Left ventricle myocardium inferior (tissue), 1 donor: ENCODE measurements at places on chromosomes 2 and 18.
A peak's percentile ranks its signal among the peaks of the same experiment; 100 is the strongest.

GRCh38 chr2:42939411-42940206 lies 147.2 kb upstream of the HAAO start:
- no peak for DNase-seq

GRCh38 chr2:217980036-217980435 lies 22.8 kb downstream of the TNS1 start:
- no peak for DNase-seq

DNA sequence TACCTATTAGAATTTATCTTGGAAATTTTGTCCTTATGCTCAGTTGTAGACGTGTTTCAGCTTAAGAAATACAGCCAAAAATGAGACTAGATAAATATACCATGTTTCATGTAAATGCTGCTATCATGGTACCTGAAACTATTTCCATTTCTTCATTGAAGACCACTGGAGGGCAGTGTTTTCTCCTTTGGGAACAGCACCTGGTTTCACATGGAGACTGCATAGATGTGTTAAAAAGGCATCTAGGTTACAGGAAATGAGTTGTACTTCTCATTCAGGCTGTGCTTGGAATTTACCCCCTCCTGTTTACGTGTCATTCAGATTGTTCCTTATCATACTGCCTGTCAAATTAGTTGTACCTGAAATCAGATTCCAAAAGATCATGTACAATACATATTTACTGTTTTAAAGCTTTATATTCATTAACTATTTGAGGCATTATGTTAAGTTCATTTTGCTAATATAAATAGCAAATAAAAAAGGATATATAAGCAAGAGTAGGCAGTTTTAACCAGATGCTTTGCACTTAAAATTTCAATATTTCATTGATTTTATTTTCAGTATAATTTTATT lies 57.3 kb upstream of the PSMD14 start:
- DNase-seq = no peak

GRCh38 chr2:100592226-100592625 lies 29.4 kb downstream of the PDCL3 start:
- no peak for DNase-seq

- no peak for DNase-seq
Observed at GRCh38 chr18:2049986-2050385, 521.3 kb downstream of the METTL4 start.

DNA sequence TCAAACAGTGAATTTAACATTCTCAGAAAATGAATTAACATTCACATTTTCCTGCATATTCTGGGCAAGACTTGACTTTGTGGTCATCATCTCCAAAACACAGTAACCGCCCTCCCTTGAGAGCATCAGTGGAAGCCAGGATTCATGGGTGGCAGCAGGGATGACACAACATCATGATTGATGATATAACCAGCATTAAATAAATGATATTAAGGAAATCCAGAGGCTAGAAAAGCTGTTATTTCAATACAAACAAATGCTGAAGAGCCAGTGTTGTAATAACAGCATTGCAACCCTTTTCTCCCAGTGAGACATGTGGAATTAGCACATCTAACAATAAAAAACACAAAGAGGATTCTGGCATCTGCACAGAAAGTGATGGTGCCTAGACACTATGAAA lies 41.1 kb downstream of the CDC42EP3 start:
- no peak for DNase-seq

DNA sequence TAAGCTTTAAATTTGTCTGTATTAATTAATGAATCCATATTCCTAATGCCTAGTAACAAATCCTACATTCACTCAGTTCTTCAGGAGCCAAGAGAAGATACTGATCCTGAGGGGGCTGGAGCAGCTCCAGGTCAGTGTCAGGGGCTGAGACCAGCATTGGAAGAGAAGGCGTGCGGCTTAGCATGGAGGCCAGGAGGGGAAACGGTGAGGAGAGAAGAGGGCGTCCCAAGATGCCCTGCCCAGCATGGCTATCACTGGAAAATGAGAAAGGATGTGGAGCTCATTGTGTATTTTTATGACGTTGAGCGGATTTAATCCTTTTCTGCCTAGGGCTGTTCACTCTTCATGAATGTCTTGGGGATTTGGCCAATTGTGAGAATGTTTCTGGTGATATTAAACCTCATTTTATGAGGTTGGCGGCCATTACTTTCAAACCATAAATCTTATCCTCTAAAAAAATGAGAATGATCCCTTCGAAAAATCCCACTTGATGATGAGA lies 131.7 kb downstream of the KCTD1 start:
- no peak for DNase-seq

DNA sequence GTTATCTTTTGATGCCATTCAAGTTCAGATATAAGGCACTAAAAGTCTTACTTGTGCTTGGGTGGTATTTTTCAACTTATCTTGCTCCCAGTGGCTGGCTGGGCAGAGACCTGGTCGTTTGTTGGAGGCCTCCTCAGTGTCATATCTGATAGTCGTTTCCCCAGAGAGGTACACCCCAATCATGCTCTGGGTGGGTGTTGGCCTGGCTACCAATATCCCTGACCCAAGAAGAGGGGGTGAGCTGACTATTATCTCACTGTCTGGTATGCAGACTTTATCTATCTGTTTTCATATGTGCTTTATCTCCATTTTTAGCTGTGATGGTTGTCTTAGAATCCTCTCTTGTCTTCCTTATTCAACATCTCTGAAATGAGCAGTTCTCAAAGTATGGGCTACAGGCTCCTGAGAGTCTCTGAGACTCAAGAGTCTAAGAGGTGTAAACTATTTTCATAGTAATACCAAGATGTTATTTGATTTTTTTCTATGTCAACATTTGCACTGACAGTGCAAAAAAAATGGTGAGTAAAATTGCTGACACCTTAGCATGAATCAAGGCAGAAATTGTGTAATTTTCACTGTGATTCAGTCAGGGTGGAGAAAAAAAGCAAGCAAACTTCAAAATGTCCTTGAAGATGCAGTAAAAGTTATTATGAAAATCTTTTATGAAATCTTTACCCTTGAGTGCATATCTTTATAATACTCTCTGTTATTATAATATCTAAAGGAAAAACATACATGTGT lies 12.3 kb upstream of the PLEK start:
- DNase-seq = no peak

GRCh38 chr2:96839293-96839874 lies 4.4 kb downstream of the ANKRD23 start:
- peak; percentile 57 for DNase-seq

DNA sequence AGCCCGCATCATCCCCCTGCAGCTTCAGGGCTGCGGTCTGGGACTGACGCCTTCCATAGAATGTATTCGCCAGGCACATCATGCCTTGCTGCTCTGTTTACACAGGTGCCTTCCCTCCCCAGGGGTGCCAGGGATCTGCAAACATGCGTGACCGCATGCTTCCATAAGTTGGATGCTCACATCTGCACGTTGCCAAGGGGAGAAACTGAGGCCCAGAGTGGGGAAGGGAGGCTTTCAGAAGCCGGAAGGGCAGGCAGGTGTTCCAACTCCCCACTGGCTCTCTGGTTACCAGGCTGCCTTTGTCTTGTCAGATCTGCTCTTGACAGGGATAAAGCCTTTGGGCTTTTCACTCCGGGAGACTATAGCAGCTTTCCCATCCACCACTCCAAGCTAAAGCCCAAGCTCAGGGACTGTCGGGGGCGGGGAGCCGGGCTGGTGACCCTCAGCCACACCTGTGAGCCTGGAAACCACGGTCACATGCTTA lies 125.8 kb upstream of the TNP1 start:
- no peak for DNase-seq

DNA sequence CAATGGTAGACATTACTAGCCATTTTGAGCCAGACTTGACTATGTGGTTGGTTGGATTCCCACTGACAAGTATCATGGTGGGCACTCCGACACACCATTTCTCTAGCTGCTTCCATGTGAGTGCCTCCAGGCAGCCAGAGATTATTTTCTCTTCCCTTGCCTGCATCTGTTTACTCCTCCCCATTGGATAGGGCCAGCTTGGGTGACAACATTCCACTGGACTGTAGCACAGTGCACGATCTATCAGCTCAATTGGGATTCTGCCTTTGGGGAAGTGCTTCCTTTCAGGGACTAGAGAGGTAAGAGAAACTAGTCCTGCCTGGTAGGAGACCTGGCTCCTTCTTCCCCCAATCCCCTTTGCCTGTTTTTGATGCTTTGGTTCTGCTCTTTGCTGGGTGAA lies 49.0 kb upstream of the MAP4K3 start:
- no peak for DNase-seq
